ENCODE measurements at places on chromosomes 12 and 14.

DNA sequence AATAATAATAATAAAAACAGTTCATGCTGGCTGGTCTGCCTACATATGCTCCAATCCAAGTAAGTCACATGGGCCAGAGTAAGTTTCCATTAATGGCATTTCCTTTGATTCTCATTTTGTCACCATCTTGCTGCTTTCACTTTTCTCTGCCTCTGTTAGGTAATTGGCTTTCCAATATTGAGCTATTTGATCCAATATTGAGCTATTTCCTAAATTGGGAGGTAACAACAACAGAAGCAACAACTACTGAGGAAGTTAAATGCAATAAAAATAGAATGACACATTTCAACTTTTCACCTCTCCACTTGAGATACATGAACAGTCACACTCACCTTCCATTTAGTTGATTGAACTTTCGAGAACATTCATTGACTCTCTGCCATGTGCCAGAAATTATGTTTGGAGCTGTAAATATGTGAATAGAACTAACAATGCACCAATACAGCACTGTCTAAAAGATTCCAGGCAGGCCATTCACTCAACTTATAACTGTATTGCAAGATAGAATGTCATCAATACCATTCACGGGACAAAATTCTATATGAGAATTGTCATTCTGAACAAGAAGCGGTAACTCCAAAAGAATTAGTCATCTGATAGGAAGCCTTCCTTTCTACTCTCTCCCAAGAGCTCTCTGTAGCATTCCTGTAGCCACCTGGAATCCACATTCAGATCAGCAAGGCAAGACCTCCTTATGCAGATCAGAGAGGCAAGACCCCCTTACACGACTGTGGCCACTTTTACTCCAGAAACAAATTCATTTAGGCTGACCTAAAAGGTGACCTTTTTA, 136.4 kb downstream of the PHLDA1 start:
- DNase-seq, result no peak

GRCh38 chr12:12331896-12332295, 18.1 kb downstream of the MANSC1 start:
- no peak for DNase-seq

DNA sequence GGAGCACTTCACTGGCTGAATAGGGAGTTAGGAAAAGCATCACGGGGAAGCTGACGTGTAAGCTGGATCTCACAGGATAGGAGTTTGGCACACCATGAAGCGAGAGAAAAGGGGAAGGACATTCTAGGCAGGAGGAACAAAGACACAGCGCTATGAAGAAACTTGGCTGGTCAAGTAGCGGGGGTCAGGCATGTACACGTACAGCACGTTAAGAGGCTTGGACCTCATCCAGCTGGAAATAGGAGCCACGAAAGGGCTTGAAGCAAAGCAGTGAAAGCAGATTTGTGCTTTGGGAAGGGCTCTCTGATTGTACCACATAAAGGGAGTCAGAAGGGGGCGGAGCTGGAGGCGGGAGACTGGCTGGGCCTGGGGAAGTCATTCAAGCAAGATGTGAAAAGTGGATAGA, 19.6 kb upstream of the GALNT8 start:
- no peak for DNase-seq

GRCh38 chr12:119229837-119230236, 51.1 kb downstream of the HSPB8 start:
- DNase-seq, result no peak

GRCh38 chr14:87334997-87335685, 657.8 kb downstream of the GALC start:
- no peak for DNase-seq

- DNase-seq, result no peak
Measured at GRCh38 chr12:127245437-127245836, 1021.5 kb upstream of the TMEM132C start.

GRCh38 chr12:89674326-89674942, 34.2 kb downstream of the ATP2B1 start:
- no peak for DNase-seq

DNA sequence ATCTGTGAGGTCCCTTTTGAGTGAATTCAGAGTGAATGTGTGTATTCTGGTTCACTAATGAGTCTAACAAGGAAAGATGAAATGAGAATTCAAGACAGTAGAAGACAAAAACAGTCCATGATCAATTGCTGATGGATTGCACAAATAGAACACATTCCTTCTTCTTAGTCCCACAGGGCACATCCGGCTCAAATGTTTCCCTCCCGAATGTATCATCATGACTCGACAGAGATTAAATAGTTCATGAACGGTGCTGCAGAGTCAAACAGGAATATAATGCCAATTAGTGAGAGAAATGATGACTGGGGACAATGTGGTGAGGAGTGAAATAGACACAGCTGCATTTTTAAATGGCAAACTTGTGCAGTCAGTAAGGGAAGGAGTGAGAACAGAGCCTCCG, 11.5 kb upstream of the SFSWAP start:
- DNase-seq, result no peak

DNA sequence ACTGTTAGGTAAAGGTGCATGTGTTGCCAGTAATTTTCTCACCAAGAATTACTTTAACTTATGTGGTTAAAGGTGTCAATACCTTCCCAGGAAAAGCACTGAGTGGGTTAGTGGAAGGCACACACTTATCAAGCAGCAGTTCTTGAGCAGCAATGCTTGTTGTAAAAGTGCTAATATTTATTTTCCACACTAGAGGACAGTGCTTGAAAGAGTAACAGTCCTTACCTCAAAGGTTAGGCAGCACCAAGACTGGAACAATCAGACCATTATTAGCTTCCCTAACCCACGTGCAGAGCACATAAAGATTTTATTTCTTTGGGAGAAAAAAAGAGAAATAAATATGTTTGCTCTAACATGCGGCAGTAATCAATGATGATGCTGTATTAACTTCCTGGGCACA, 48.8 kb upstream of the KRR1 start:
- no peak for DNase-seq

DNA sequence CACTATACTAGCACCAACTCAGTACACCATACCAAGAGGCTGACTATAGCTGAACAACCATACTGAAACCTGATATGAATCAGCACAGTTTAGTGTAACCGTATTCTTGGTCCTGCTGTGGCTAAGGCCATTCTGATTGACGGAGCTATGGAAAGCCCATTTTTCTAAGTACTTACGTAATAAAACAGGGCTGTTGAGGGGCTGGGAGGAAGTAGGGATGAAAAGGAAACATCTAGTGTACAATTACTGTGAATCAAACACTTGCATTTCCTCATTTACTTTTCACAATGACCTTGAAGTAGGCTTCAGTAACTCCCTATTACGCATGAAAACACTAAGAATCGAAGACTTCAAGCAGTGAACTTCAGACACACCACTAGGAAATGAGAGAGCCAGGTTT, 198.2 kb downstream of the BTG1 start:
- DNase-seq, result no peak

DNA sequence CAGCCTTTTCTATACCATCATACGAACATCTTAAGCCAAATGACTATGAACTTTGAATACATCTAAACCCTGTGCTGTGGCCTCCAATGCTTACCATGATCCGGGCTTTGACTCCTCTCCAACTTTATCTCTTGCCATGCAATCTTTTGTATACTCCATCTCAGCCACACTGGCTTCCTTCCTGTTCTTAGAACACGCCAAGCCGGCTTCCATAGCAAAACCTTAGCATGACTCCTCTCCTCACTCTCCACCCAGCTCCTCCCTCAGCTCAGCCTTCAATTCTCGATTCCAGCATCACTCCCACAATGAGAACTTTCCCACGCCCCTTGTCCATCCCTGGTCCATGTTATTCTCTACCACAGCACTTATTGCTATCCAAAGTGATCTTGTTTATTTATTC, 228.3 kb downstream of the NTF3 start:
- no peak for DNase-seq

DNA sequence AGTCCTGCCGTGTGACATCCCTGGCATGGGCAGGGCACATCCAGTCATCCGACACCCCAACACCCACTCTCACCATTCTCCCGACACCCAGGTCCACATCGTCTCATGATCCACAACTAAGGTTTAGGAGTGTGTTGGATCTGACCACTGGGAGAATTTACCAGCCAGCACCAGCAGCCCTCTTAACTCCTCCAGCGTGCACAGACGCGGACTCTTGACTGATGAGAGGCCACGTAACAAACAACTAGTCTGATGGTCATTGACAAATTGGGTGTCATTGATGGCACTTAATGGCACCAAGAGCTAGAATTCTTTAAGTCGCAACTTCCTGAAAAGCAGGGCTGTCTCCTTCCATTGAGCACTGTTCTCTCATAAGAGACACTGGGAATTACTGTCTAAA, 203.0 kb upstream of the SFSWAP start:
- no peak for DNase-seq

GRCh38 chr12:124993626-124994436, at the start of gene BRI3BP:
Gene BRI3BP, plus strand, starts transcription at chr12:124993645. Its CDS starts 146 bp downstream, at chr12:124993791.
- no peak for DNase-seq

GRCh38 chr12:7021956-7022355, 3.7 kb upstream of the LPCAT3 start:
- no peak for DNase-seq

DNA sequence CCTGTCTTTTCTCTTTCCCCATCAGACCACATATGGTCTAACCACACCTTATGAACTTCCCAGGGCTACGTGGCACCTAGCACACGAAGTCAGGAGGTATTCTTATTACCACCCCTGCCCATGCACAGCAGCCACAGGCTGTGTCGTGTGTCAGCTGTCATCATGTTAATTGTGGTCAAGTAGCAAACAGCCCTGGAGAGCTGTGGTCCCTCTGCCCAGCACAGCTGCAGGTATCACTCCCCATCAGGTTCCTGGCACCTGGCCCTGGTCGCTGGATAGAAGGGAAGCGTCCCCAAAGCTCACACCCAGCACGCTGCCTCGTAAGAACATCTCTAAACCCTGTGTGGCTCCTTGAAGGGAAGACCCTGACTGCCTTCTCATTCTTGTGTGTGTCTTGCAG, 45.4 kb downstream of the CLMN start:
- no peak for DNase-seq

DNA sequence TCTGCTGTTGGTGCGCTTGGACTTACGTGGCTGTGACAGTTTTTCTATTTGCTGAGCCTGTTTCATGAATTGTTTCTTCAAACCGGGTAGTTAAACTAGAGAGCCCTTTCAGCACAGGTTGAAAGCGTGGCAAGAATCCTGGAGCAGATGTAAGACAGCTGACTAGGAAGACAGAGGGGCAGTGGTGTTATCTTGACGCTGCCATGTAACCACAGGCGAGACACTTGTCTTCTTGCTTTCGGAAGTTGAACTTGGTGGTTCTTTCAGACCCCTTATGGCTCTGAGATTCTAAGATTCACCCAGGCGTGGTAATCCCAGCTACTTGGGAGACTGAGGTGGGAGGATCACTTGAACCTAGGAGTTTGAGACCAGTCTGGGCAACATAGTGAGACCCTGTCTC, 4.3 kb downstream of the EMP1 start:
- DNase-seq, result no peak

- no peak for DNase-seq
Measured at GRCh38 chr12:48037267-48037915, 33.1 kb upstream of the COL2A1 start.

DNA sequence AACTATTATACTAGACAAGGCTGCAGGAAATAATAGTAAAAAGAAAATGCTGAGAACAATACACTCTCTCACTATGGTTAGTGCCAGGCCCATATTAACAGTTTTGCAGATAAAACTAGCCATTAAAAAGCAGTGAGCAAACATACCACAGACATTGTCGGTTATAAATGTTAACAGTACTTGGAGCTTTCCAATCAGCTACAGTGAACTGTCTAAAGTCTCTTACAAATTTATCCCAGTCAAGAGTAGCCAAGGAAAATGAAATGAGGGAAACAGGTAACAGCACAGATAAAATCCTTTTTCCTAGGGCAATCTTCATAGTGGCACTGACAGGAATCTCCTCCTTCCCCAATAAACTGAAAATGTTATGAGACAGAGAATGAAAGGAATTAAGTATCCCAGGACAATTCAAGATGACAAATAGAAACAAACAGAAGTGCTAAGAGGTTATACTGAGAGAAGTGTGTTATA, 30.8 kb downstream of the PAWR start:
- no peak for DNase-seq

DNA sequence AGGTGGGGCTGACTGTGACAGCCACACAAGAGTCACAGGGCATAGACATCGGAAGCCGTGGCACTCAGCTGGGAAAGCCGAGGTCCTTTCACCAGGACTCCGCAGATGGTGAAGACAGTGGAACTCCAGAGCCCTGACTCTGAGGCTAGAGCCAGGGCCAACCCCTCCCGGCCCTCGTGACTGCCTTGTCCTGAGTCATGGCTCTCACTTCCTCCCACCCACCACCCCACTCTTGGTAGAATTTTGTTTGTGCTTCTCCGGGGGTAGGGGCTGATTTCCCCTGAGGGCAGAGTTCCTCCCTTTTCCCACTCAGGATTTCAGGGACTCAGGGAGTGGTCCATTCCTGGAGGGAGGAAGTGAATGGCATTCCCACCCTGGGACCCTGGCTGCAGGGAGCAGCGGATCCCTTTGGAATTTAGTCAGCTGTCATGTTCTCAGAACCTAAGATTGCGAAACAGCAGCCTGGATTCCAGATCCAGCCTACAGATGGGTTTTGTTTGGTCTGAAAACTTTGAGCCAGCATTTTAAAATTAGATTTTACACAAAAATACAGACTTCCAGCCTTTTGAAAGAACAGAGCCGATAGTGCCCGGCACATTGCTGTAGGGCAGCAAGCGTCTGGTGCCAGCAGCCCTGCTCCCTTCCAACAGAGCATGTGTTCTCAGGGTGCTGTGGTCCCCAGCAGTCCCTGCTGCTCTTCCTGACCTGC, 50.7 kb downstream of the TPCN1 start:
- no peak for DNase-seq

- no peak for DNase-seq
Measured at GRCh38 chr14:21074398-21075272, 4.5 kb downstream of the ARHGEF40 start.

DNA sequence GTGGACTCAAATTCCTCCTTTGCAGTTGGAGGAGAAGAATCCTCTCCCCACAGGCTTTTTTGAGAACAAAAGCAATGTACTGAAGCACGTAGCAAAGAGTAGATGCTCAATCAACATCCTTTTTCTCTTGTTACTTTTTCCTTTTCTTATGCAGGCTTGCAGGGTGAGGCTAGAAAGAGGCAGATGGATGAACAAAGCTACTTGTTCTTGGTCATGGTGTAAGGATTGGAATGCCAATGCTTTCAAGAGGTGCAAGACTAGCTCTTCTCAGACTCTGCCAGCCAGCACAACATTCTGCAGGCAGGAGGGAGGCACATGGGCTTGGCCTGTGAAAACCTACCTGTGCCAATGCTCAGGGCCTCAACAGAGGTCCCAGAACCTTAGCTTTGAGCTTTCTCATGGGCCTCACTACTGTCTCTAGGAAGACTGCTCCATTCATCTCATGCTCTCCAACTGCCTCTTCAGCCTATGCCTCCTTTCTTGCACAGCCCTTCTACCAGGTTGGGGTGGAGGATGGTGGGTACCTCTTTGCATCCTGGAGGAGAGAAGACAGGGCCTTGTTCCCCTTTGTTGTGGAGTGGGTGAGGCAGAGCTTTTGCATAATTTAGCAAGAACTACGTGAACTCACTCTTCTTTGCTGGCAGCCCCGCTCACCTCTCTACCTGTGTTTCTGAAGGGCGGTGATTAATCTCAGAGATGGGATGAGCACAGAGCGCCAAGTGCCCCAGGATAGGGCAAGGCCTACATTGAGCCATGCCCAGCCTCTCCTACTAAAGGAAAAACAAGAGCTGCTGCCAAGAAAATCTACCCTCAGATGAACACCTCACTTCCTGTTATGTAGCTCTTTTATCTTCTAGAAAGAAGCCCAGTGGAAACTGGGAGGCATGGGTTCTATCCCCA, 1119.7 kb downstream of the VRK1 start:
- DNase-seq, result no peak

- no peak for DNase-seq
Measured at GRCh38 chr12:132162508-132163031, 18.3 kb downstream of the NOC4L start.

- no peak for DNase-seq
Measured at GRCh38 chr12:85697003-85697402, 139.2 kb downstream of the RASSF9 start.

All from GM19239 (cell line).